ENCODE measurements at places on chromosomes 1 and 21. TPM values are rescaled to one million over a fixed set of nuclear protein-coding genes. Genes with fewer than 3 reads are reported as not detected.

S100A3 gene
- 12.7 TPM for total RNA-seq

SPRR1A gene
- not detected for total RNA-seq

PPFIA4 gene
- 0.15 TPM for total RNA-seq

NFIA gene
- 6.9 TPM for total RNA-seq

DYNLT5 gene
- total RNA-seq: not detected
